T-cell (primary cell): ENCODE measurements at places on chromosomes 3 and 15.
A peak's percentile ranks its signal among the peaks of the same experiment; 100 is the strongest.

GRCh38 chr3:150761831-150762661 is 923 bp downstream of the SIAH2 start:
- H3K4me1 ChIP-seq, result peaks cover 20% of the 10 kb centered on the region
- no peaks in the 10 kb centered on the region for H3K36me3 ChIP-seq
- DNase-seq, result peak; percentile 12
- H3K27me3 ChIP-seq, result no peaks in the 10 kb centered on the region

GRCh38 chr3:188253800-188254452 is 100.0 kb downstream of the LPP start:
- no peaks in the 10 kb centered on the region for H3K36me3 ChIP-seq
- DNase-seq, result no peak
- no peaks in the 10 kb centered on the region for H3K27me3 ChIP-seq
- no peaks in the 10 kb centered on the region for H3K4me1 ChIP-seq

GRCh38 chr3:152717252-152717651 is 117.7 kb upstream of the P2RY1 start:
- H3K27me3 ChIP-seq, result no peaks in the 10 kb centered on the region
- DNase-seq, result no peak
- H3K4me3 ChIP-seq, result no peak overlapping the region
- H3K27ac ChIP-seq, result no peak overlapping the region
- H3K36me3 ChIP-seq, result no peaks in the 10 kb centered on the region
- no peaks in the 10 kb centered on the region for H3K4me1 ChIP-seq

DNA sequence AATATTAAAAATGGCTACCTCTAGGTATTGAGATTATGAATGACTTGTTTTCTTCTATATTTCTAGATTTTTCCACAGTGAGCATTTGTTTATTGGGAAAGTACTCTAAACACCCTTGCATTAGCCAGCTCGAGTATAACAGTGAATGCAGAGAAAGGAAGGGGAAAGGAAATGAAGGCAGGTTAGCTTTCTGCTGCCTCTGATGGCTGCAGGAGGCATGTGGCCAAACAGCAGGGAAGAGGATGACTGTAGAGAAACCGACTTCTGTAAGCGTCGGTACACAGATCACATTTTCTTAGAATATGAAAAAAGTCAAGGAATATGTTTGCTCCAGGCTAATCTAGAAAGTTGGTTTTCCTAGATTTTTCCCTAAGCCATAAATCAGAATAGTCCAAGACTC is 19.8 kb downstream of the GNB5 start:
- no peak overlapping the region for H3K27ac ChIP-seq
- no peaks in the 10 kb centered on the region for H3K27me3 ChIP-seq
- H3K4me1 ChIP-seq, result peaks cover 9% of the 10 kb centered on the region
- DNase-seq, result no peak

- H3K4me3 ChIP-seq, result no peak overlapping the region
- H3K4me1 ChIP-seq, result no peaks in the 10 kb centered on the region
- no peak overlapping the region for H3K27ac ChIP-seq
- H3K36me3 ChIP-seq, result no peaks in the 10 kb centered on the region
- DNase-seq, result no peak
Observed at GRCh38 chr3:111799951-111800350, 59.1 kb upstream of the PHLDB2 start.

DNA sequence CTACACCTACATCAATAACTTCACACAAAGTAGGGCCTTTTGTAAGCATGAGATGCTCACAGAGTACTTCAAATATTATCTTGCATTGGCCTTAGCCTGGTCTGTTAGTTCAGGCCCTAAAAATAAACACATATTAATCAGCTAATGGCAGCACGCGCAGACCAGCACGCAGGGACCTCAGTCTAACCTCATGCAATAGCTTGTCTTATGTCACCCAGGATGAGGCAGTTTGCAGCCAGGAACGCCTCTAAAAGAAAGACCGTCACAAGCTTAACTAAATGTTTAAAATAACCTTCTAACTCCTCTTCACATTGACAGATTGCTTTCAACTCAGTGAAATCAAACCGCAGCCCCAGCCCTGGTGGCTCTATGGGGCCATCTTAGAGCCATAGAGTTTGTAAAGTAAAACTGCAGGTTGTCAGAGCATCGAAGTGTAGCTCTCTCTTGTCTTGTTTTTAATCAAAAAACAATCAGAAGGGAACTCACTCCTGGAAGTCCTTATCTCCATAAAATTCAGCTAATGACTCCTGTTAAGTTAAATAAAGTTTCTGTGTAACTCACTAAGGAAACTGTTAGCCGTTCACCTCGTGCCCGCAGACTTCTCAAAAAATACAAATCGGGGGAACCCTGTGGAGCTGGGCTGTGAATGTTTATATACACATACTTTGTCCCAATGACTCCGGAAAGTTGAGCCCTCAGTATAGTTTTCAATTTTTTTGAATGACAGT is 212.6 kb downstream of the CDIN1 start:
- H3K27ac ChIP-seq, result no peak overlapping the region
- DNase-seq, result no peak
- H3K4me3 ChIP-seq, result no peak overlapping the region
- no peaks in the 10 kb centered on the region for H3K27me3 ChIP-seq
- no peaks in the 10 kb centered on the region for H3K36me3 ChIP-seq
- H3K4me1 ChIP-seq, result no peaks in the 10 kb centered on the region

- no peaks in the 10 kb centered on the region for H3K36me3 ChIP-seq
- peak; percentile 24 for DNase-seq
- no peak overlapping the region for H3K4me3 ChIP-seq
- peak overlapping the region; percentile 89 for H3K27ac ChIP-seq
- no peaks in the 10 kb centered on the region for H3K27me3 ChIP-seq
Observed at GRCh38 chr3:187999821-188000220, 154.1 kb upstream of the LPP start.

GRCh38 chr3:32897001-32897601 is 54.3 kb upstream of the CCR4 start:
- no peak overlapping the region for H3K27ac ChIP-seq
- no peaks in the 10 kb centered on the region for H3K27me3 ChIP-seq
- no peaks in the 10 kb centered on the region for H3K4me1 ChIP-seq
- DNase-seq, result no peak
- H3K4me3 ChIP-seq, result no peak overlapping the region

GRCh38 chr3:118480101-118480860 is 554.4 kb downstream of the IGSF11 start:
- DNase-seq, result no peak
- no peak overlapping the region for H3K4me3 ChIP-seq
- no peaks in the 10 kb centered on the region for H3K27me3 ChIP-seq
- no peaks in the 10 kb centered on the region for H3K4me1 ChIP-seq
- H3K27ac ChIP-seq, result no peak overlapping the region

GRCh38 chr3:194079702-194080172 is 56.2 kb upstream of the HES1 start:
- peaks cover 34% of the 10 kb centered on the region for H3K27me3 ChIP-seq
- no peak for DNase-seq
- H3K4me3 ChIP-seq, result no peak overlapping the region
- H3K4me1 ChIP-seq, result no peaks in the 10 kb centered on the region
- no peaks in the 10 kb centered on the region for H3K36me3 ChIP-seq

GRCh38 chr15:83295417-83295816 is 11.0 kb upstream of the BNC1 start:
- H3K27ac ChIP-seq, result no peak overlapping the region
- DNase-seq, result no peak
- no peaks in the 10 kb centered on the region for H3K4me1 ChIP-seq
- H3K4me3 ChIP-seq, result no peak overlapping the region
- no peaks in the 10 kb centered on the region for H3K36me3 ChIP-seq

DNA sequence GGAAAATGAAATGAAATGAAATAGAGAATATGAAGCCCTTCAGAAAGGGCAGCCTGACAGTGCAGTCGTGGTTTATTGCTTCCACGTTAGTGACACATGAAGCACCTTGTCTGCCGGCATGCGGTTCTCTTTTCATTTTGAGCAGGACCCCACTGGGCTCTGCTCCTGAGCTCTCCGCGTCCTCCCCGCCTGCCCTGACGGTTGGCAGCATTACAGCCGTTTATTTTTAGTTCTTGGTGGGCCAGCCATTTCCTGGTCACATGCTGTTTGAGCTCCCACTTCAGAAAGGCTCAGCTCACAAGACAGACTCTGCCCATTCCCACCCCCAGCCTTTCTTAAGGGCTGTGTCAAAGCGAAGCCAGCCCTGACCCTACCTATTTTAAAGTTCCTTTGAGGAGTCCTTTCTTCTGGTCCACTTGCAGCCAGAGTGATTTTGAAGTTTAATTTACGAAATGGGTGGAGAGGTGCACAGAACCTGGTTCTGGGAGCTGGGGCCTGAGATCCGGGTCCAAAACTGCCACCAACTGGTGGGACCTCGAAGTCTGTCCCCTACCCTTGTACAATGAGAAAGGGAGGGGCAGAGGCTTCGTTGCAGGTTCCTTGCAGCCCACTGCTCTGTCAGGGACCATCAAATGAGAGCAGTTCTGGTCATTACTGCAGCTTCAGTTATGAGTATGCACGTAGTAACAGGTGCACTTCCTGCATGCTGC is 60.1 kb downstream of the MGLL start:
- H3K27ac ChIP-seq, result no peak overlapping the region
- no peaks in the 10 kb centered on the region for H3K4me1 ChIP-seq
- H3K36me3 ChIP-seq, result no peaks in the 10 kb centered on the region
- H3K27me3 ChIP-seq, result peaks cover 41% of the 10 kb centered on the region

DNA sequence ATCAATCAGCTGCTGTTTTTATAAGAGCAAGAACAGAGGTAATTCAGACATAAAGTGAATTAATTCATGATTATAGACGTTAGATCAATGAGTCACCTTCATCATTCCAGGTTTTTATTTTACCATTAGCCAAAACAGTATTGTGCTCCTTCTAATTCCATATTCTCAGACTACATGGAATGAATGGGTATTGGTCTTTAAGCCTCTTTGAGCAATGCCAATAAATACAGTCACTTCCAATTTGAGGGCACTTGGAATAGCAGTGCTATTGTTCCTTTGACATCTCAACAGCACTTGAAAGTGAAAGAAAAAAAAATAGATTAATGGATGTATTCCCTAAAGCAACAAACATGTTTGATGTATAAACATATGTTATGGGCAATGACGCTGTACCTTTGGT is 830.9 kb upstream of the CFAP20DC start:
- no peak overlapping the region for H3K27ac ChIP-seq
- no peak overlapping the region for H3K4me3 ChIP-seq
- H3K4me1 ChIP-seq, result peaks cover 7% of the 10 kb centered on the region
- H3K36me3 ChIP-seq, result no peaks in the 10 kb centered on the region

DNA sequence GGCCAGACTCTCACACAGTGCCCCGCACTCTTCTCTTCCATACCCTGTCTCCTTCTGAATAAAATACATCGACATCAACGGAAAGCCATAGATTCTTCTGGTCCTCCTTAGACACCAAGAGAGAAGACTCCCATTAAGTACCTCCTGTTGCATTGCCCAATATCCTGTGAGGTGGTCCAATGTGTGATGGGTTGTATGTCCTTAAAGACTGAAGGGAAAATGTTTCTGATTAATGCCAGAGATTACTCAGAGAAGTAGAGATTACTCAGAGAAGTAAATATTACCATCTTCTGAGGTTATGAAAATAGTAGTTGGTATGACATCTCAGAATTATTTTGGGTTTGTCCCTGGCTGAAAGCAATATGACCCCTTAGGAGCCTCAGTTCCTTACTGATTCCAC is 60.8 kb upstream of the GALNT15 start:
- no peak overlapping the region for H3K4me3 ChIP-seq
- no peaks in the 10 kb centered on the region for H3K36me3 ChIP-seq
- DNase-seq, result no peak
- H3K27ac ChIP-seq, result no peak overlapping the region

- no peaks in the 10 kb centered on the region for H3K27me3 ChIP-seq
- no peak overlapping the region for H3K27ac ChIP-seq
- no peak overlapping the region for H3K4me3 ChIP-seq
- no peaks in the 10 kb centered on the region for H3K36me3 ChIP-seq
- H3K4me1 ChIP-seq, result no peaks in the 10 kb centered on the region
Observed at GRCh38 chr3:85572426-85572825, 613.6 kb downstream of the CADM2 start.

- no peaks in the 10 kb centered on the region for H3K27me3 ChIP-seq
- peak overlapping the region; percentile 71 for H3K4me3 ChIP-seq
- peaks cover 88% of the 10 kb centered on the region for H3K4me1 ChIP-seq
- H3K36me3 ChIP-seq, result peaks cover 2% of the 10 kb centered on the region
- no peak for DNase-seq
Observed at GRCh38 chr15:76996526-76997401, 1.8 kb downstream of the PSTPIP1 start.

- no peak overlapping the region for H3K27ac ChIP-seq
- peaks cover 24% of the 10 kb centered on the region for H3K4me1 ChIP-seq
- peak overlapping the region; percentile 35 for H3K4me3 ChIP-seq
- no peaks in the 10 kb centered on the region for H3K36me3 ChIP-seq
Observed at GRCh38 chr3:119352034-119352609, 57.9 kb downstream of the ARHGAP31 start.

DNA sequence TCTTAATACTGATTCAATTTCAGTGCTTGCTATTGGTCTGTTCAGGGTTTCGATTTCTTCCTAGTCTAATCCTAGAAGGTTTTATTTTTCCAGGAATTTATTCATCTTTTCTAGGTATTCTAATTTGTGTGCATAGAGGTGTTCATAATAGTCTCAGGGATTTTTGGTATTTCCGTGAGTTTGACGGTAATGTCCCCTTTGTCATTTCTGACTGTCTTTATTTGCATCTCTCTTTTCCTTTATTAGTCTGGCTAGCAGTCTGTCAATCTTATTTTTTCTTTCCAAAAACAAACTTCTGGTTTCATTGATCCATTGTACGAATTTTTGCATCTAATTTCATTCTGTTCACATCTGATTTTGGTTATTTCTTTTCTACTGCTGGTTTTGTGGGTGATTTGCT is 35.2 kb upstream of the CD200R1L start:
- no peak overlapping the region for H3K4me3 ChIP-seq
- H3K27ac ChIP-seq, result no peak overlapping the region
- no peak for DNase-seq
- no peaks in the 10 kb centered on the region for H3K4me1 ChIP-seq
